Cardiac fibroblast (primary cell): ENCODE measurements at places on chromosomes 4 and X.

DNA sequence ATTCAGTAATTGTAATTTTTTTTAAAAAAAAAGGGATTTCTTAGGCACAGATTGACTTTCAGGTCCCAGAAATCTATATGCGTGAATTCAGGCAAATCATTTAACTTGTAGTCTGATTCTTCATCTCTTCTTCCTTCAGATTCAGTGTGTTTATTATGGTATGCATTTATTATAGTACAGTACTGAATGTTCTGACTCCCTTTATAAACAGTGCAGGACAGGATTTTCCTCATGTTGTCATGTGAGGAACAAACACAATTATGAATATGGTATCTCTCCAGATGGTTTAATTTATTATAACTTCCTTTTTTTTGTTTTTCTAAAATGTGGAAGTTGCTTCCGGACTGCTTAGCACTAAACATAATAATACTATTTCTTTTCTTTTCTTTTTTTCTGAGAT lies 54.2 kb downstream of the RPS3A start:
- DNase-seq: no peak

GRCh38 chrX:149916745-149917392 lies 12.5 kb upstream of the HSFX4 start:
- no peak for DNase-seq

GRCh38 chr4:653080-653821 lies 20.8 kb downstream of the ATP5ME start:
- no peak for DNase-seq

DNA sequence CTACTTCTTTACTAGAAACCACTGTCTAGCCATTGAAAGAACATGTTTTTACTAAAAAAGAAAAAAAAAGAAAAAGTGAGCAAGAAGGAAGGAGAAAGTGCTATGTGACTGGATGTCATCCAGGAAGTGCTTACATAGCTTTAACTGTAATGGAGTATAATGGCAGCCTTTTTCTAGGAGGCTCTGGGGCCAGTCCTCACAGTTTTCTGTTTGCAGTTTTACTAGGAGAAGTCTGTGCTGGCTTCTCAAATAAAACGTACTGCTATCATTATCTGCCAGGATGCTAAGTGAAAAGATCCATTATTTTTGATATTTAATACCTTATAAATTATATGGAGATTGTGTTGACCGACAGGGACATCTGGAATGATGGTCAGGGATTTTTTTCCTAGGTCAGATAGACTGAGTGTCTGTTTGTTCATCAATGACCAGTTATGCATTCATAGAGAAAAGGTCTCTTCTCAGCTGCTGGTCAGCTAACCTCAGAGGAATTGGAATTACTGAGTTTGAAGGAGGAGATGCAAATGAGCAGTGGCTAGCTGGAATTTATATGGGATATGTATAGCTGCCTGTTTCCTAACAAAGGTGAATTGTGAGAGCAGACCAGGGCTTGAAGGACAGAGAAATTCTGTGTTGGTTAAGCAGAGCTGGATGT lies 21.7 kb downstream of the LPAR4 start:
- DNase-seq: no peak

GRCh38 chr4:108140328-108140727 lies 28.4 kb downstream of the LEF1 start:
- DNase-seq: no peak

DNA sequence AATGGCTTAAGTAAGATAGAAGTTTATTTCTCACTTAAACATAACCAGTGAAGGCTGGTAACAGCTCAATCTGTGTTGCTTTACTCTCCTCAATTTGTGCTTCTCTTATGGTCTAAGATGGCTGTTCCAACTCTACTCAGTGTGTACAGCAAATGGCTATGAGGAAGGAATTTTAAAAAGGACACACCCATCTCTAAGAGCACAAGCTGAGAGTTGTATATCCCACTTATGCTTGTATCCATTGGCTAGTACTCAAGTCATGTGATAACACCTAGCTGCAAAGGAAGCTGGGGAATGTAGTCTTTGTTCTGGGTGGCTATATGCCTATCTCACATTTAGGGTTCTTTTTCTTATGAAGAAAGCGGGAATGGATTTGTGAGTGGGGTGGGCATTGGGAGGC lies 63.3 kb downstream of the GPAT3 start:
- DNase-seq: peak; percentile 47

DNA sequence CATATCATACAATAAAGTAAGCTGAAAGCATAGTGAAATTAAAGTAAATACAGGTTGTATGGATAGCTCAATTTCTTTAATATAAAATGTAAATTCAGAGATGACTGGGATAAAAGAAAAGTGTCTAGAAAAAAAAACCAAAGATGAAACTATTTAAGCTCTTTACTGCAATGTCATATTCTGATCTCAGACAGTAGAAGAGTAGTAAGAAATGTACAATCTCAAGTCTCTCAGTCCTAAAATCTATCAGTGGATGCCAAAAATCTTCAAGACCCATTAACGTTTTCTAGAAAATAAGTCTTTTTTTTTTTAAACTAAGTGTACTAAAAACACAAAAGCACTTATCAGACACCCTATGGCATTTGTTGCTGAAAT lies 13.8 kb downstream of the MGARP start:
- no peak for DNase-seq

GRCh38 chr4:182642831-182643230 lies 274.4 kb downstream of the DCTD start:
- DNase-seq: peak; percentile 61

DNA sequence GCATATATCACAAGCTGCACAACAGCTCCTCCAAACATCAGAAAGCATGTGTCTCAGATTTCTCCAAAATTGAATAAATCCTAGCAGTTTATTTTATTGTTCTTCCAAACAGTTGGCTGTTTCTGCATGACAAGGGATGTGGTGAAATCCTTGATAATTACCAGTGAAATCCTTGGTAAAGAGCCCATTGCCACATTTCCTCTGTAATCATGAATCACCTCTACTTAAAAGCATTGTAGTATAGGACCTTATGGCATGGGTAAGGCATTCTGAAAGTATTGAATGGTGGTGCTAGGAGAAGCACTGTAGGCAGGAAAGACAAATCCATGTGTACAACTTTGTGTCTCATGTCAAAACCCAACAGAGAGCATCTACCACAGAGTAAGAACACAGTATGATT lies 135.8 kb upstream of the NDST3 start:
- DNase-seq: no peak

- DNase-seq: peak; percentile 60
Observed at GRCh38 chr4:124745985-124746801, 33.7 kb upstream of the ANKRD50 start.

DNA sequence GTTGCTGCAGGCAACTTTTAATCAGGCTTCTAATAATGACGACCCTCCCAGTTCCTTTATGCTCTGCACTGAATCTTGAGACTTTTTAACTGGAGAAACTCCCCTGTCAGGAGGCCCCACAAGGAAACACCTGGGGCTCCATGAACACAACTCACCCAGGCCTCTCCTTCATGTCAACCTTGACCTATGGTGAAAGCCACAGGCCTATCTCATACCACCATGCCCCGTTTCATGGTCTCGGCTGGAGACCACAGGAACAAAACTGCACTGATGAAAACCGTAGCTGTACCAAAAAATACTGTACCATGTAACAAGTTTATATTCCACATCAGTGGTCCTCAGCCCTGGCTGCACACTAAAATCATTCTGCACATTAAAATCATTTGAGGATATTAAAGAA lies 57.0 kb downstream of the ZNF827 start:
- no peak for DNase-seq

DNA sequence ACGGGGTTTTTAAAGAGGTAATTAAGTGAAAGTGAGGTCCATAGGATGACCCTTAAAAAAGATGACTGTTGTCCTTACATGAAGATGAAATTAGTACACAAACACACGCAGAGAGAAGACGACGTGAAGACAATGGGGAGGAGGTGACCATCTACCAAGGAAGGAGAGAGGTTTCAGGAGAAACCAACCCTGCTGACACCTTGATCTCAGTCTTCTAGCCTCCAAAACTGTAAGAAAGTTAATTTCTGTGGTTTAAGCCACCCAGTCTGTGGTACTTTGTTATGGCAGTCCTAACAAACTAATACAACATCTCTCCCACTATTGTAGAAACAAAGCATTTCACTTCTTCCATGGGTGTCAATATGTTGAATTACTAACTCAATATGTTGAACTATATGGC lies 139.6 kb upstream of the ATOH1 start:
- DNase-seq: no peak

GRCh38 chr4:120819805-120820437 lies 102.6 kb downstream of the PRDM5 start:
- no peak for DNase-seq

GRCh38 chr4:103938488-103938887 lies 218.7 kb upstream of the TACR3 start:
- DNase-seq: no peak

GRCh38 chr4:1241936-1242505 lies 6.9 kb downstream of the CTBP1 start:
- DNase-seq: no peak

GRCh38 chrX:19912-20571 lies 261.1 kb upstream of the PLCXD1 start:
- DNase-seq: no peak

DNA sequence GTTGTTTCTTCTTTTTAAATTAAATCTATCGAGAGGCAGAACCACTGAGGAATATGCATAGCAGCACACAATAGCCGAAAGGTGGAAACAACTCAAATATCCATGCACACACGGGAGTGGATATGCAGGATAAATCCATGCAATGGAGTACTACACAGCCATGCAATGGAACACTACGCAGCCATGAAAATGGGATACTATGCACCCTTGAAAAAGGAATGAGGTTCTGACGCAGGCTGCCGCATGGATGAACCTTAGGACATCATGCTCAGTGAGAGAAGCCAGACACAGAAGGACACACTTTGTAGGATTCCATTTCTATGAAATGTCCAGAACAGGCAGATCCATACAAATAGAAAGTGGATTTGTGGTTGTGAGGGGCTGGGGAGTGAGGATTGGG lies 18.4 kb upstream of the P2RY8 start:
- no peak for DNase-seq

DNA sequence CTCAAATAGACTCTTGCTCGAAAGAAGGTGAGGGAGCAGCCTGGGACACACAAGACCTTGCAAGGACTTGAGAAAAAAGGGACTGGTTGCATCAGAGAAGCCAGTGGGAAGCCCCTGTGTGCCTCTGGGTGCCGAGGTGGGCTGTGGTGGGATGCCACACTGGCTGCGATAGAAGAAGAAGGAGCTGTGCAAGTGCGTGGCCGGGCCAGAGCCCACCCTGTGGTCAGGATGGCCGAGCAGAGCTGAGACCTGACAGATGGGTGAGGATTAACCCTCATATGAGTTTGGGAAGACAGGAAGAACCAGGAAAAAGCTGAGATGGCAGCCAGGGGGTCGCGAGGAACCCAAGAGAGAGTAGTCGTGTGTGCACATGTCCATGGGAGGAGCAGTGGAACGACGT lies 44.6 kb upstream of the HGFAC start:
- DNase-seq: no peak

- DNase-seq: no peak
Observed at GRCh38 chr4:7068279-7068842, 497 bp upstream of the GRPEL1 start.

DNA sequence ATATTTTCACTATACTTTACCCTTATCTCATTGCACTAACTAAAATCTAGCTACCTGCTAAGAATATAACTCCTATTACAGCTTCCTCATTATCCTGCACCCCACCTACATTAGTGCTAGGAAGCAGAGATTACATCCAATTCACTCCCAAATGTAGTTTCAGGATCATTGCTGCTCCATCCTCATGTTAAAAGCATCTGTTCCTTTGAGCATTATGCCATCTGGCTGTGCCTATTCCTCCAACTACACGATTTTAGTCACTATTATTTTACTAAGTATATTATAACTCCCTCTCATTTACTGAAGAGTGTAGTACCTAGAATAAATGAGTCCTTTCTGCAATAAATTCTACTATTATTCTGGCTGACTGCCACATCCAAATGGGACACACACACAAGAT lies 1586.9 kb downstream of the TECRL start:
- DNase-seq: no peak

GRCh38 chrX:46838974-46839480 lies 2.2 kb downstream of the RP2 start:
- no peak for DNase-seq
